NK-92 treated with Interleukin-12 subunit alpha and Interleukin-12 subunit beta, amount 100 ng/mL, for 24 hours (cell line): ENCODE measurements at places on chromosomes 3 and 15.

DNA sequence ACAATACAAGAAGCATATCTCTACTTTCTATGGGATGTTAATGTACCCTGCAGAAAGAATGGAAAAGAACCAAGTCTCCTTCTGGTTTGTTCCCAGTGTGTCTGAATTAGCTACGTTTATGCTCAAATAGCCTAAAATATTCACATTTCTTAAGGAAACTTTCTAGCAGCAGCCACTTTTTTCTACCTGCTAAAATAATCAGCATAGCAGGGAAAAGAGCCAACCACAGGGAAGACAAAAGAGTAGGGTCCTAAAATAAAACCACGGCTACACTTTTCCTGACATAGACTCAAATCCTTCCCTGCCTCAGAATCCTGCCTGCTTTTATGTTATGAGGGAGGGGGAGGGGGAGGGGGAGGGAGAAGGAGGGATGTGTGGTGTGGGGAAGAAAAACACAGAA, 136.7 kb downstream of the GBE1 start:
- DNase-seq: no peak

- no peak for DNase-seq
Measured at GRCh38 chr3:132435224-132435910, 18.1 kb downstream of the DNAJC13 start.

DNA sequence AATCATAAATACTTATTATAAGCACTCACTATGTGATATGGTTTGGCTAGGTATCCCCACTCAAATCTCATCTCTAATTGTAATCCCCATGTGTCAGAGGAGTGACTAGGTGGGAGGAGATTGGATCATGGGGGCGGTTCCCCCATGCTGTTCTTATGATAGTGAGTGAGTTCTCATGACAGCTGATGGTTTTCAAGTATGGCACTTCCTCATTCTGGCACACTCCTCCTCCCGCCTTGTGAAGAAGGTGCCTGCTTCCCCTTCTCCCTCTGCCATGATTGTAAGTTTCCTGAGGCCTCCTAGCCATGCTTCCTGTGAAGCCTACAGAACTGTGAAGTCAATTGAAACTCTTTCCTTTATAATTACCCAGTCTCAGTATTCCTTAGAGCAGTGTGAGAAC, 53.3 kb upstream of the CHMP2B start:
- DNase-seq: no peak

DNA sequence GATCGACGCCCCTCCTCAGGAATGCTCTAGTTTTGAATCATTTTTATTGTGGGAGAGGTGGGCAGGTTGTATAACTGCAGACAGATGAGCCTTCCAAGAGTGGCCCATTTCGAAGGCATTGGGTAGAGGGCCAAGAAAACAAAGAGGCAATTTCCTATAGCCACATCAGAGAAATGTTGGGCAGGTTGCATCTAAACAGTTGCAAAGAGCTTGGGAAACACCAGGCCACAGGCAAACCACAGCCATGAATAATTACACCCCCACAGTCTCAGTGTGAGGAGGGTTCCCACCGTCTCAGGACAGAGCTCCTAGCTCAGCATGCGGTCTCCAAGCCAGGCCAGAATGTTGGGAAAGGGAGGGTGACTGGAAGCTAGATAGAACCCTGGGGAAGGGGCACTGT, 257.3 kb downstream of the ABHD5 start:
- no peak for DNase-seq

- DNase-seq: no peak
Measured at GRCh38 chr3:15341030-15341726, 8.8 kb upstream of the SH3BP5 start.

DNA sequence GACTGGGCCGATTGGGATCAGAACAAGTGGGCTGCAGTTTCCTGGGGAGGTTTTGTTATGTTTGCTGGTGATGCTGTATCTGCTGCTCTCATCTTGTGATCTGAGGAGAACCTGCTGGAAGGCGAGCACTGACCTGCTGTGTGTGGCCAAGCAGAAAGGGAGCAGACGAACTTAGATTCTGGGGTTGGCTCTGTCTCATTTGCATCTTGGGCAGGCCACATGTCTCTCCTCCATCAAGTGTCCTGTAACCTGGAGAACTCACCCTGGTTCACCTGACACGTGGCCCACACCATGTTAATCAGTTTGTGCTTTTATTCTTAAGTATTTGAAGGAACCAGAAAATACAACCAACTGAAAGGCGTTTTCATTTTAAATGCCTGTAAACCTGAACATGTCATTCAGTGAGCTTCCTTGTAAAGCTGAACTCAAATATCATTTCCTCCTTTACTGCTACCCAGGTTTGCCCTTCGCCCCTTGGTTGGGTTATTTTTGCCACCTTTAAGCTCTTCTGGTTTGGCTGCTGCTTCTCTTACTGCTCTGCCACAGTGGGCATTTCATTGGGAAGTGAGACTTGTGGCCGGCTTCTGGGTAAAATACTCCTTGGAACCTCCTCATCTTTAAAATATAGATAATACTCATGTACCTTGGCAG, 33.5 kb upstream of the TRAK1 start:
- no peak for DNase-seq

- DNase-seq: no peak
Measured at GRCh38 chr15:79629687-79630086, 197.6 kb downstream of the MINAR1 start.

GRCh38 chr3:33089515-33089914, 7.4 kb downstream of the GLB1 start:
- no peak for DNase-seq

DNA sequence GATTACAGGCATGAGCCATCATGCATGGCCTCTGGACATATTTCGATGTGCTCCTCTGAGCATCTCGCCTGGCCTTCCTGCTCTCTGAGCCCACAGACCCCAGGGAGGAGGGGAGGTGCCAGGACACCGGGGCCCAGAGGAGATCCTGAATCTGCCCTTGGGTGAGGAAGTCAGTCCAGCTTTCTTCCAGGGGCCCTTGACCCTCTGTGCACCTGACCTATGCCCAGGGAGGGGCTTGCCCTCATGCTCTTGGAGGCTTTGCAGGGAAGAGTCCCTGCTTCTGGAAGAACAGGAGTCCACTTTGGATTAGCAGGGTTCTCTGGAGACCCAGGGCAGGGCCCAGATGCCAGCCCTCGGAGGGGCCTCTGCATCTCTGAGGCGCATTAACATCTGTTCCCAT, 1.4 kb downstream of the ACSBG1 start:
- no peak for DNase-seq

DNA sequence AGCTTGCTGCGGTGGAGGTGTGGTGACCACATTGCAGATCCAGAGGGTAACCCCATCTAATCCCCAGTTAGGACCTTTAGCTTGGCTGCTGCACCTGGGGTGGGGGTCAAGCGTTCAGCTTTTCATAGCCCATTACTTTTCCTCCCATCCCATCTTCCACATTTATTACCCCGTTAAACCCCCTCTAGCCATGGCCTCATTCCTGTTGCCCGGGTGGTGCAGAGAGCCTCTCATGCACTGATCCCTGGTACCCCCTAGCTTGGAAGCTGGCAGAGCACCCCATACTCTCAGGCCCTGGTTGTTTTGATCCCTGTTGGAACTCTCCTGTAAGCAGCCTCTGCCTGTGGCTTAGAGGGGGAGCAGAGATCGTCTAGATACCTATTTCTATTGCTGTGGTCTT, 20.8 kb downstream of the CDAN1 start:
- no peak for DNase-seq

- DNase-seq: no peak
Measured at GRCh38 chr3:141681390-141681780, 56.7 kb upstream of the RNF7 start.

DNA sequence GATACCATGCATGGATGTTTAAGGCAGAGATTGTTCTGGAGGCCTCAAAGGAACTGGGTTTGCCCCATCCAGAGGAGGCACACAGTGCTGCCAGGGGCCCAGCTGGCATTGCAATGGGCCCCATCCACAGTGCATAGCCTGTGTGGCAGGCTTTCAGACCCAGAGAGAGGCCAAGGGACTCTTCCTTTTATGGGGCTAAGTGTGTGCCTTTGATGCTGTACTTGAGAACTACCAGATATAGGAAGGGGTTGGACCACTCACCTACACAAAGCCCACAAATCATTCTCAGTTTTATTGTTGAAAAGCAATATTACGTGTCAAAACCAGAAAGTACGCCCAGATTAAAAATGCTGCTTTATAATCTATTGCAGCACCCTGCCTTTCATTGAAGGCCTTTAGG, 134.9 kb downstream of the EPHB1 start:
- DNase-seq: no peak

GRCh38 chr3:63975723-63976122, 47.6 kb downstream of the PSMD6 start:
- no peak for DNase-seq

GRCh38 chr15:75640483-75641178, 607 bp upstream of the IMP3 start:
- peak; percentile 73 for DNase-seq

DNA sequence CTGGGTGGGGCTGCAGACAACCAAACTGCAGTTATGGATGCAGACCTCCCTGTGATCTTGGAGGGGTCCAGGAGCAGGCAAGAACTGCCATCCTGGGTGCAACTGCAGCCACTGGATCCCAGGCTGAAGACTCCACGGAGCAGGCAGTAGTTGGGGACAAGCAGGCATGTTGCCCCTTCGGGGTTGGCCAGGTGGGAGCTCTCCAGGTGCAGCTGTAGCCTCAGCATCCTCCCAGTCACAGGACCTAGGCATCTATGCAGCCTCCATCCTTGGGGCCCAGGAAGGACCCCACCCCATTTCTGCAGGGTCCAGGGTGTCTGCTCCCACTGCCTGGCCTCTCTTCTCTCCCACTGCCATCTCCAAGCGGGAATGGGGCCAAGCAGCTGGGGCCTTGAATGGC, 322.2 kb upstream of the RBMS3 start:
- no peak for DNase-seq

GRCh38 chr3:139588450-139588849, 48.9 kb upstream of the RBP1 start:
- DNase-seq: no peak

DNA sequence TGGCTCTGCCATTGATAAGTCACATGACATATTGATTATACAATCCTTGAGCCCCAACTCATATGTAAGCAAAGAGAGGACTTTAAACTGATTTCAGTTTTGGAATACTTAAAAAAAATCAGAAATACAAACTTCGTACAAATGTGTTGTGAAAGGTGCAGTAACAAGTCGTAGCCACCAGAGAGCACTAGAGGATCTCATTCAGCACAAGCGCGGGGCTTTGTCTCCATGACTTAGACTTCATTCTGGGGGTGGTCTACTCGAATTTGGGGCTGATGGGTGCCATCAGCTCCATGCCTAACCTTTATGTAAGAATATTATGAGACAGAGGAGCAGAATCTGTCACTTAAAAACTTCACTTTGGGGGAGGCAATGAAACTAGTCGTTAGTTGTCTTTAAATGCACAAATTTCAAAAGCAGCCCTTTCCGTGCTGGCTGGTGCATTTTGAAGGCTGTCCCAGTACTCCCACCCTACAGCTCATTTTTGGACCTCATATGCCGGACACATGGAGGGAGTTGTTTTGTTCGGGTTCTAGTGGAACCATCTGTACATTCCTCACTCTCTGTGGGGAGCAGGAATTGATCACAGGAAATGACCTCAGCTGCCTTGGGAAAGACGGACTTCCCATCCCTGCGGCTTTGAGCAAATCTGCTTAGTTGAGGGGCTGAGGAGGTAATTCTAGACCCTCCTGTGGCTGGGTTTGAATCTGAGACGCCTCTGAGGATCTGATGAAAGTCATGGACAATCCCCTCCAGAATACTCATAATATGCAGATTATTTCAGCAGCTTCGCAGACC, 27.5 kb upstream of the MASP1 start:
- peak; percentile 12 for DNase-seq

- DNase-seq: no peak
Measured at GRCh38 chr3:14366248-14366647, 36.2 kb upstream of the SLC6A6 start.

GRCh38 chr15:101024073-101024695, 105.0 kb downstream of the LRRK1 start:
- DNase-seq: no peak

- no peak for DNase-seq
Measured at GRCh38 chr3:107690522-107691138, 167.9 kb downstream of the BBX start.

- no peak for DNase-seq
Measured at GRCh38 chr3:23816721-23817120, 11.0 kb downstream of the UBE2E1 start.

- DNase-seq: no peak
Measured at GRCh38 chr3:46143951-46144473, 64.1 kb downstream of the CCR1 start.

GRCh38 chr3:68089572-68090011, 435.2 kb upstream of the SUCLG2 start:
- DNase-seq: no peak

GRCh38 chr3:52546111-52546901, 9.9 kb downstream of the UQCC5 start:
- DNase-seq: no peak

GRCh38 chr3:127600749-127601456, 2.7 kb downstream of the MCM2 start:
- no peak for DNase-seq

GRCh38 chr15:37124331-37124730, 24.0 kb upstream of the MEIS2 start:
- no peak for DNase-seq

GRCh38 chr15:76976572-76977270, 18.2 kb upstream of the PSTPIP1 start:
- no peak for DNase-seq

GRCh38 chr3:50675179-50676030, 678 bp downstream of the DOCK3 start:
- no peak for DNase-seq

- DNase-seq: no peak
Measured at GRCh38 chr3:145133281-145133680, 1027.7 kb downstream of the PLOD2 start.

- DNase-seq: no peak
Measured at GRCh38 chr3:88117683-88118082, 32.1 kb upstream of the C3orf38 start.

DNA sequence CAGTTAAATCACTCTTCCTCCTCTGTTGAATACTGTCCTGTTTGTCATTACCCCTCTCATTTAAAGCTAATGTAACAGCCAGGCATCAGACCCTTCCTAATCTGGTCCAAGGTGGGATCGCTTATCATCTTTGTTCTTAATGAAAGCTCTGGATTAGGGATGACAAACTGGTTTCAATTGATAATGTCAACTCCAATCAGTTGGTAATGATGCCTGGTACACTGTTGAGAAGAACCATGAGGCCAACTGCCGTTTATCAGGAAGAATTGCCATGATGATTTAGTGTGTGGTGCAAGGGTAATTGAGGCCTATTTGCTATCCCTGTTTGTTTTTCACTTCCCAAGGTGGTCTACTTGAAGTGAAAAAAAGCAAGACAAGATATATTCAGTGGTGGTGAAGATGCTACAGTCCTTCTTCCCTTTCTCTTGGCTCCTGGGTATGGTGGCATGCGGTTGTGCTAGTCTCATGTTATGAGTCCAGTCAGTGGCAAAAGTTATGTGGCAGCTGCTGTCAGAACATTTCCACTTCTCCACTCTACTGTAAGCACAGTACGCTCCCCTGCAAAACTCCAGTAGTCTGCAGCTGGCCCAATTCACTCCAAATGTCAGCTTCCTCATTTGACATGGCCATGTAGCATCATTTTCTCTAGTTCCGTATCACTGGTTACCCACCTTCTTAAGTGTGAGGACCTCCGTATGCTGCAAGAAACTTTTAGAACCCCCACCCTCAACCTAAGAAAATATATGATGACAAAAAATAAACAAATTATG, 72.5 kb downstream of the MORC1 start:
- DNase-seq: no peak

- DNase-seq: no peak
Measured at GRCh38 chr3:95424279-95424678, 1361.4 kb downstream of the NSUN3 start.
